Caco-2 (cell line): ENCODE measurements at places on chromosomes 16 and 17.

DNA sequence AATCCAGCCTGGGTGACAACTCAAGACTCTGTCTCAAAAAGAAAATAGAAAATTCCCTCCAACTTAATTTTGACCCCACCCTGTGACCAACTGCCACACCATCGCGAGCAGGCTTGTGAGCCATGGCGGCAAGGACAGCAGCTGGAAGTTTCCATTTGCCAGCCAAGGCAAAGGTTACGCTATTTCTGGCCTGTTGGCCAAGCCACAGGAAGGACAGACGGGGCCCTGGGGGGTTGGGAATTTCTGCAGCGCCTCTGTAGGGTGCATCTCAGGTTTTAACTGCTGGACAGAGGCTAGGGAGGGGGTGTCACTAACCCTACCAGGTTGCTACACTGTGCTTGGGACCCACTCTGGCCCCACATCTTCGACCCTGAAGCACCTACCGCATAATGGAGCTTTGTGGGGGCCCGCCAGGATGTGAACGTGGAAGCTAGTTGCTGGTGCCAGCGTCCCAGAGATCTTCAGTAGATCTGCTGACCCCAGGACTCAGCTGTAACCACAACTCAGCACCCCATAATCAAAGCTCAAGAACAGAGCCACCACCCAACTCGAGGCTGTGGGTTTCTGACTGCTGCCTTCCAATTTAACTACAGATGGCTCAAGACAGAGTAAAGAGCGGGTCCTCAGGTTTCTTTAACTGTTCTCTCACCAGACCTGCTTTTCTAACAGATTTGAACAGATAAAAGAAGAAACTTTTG lies 10.9 kb downstream of the KIFC3 start:
- DNase-seq = no peak

DNA sequence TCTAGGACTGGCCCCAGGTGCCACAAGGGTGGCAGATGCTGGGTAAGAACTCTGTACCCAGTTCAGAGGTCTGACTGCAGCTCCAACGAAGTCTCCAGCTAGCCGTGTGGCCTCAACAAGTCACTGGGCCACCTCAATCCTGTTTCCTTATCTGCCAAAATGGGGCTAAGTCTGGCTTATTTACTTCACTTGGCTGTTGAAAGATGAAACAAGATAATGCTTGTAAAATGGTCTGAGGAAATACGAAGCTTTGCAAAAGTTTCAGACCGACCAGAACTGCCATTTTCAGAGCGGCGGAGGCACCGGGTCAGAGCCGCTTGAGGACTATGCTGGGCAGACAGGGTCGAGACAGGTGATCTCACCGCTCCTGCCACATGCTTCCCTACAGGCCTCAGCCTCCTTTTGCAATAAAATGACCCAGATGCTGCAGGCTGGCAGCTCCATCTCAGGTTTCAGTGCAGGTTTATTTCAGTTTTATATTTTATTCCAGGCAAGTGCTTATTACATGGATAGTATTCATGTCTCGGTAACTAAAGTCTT lies 17.2 kb downstream of the MNT start:
- no peak for DNase-seq

- no peak for DNase-seq
Measured at GRCh38 chr17:32120141-32120540, 22.2 kb upstream of the RHOT1 start.

DNA sequence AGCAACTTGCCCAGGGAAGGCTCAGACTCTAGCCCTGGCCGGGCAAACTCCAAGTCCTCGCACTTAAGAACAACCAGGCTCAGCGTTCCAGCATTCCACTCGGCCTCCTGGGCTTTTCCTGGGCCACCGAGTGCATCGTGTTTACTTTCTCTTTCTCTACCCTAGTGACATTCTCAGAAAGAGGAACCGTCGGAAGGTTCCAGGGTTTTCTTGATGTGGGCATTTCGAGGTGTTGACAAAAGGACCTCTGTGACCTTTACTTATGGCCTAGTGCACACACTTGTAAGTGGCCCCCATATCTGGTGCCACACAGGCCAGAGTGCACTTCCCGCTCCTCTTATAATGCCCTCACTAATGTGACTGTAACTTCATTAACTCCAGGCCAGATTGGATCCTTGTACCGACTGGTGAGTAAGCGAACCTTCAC lies 3.1 kb upstream of the BANP start:
- DNase-seq = no peak

DNA sequence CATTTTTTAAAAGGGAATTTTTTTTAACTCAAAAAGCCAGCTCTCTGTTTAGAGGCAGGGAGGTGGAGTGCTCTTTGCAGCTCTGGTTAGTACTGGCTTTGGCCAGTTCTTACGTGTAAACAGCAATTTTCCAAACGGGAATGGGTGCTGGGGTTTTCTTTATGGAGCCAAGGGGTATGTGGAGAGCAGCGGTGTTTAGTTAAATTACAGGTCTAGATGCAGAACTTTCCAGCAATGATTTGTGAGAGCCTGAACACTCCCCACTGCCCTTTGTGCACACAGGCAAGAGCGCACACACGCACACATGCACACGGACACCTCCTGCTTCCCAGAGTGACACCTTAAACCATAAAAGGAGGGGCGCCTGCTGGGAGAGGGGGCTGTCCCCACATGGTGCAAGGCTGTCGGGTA lies 140.2 kb downstream of the MSI2 start:
- DNase-seq = no peak

GRCh38 chr17:6497496-6498221 lies 53.4 kb downstream of the PIMREG start:
- no peak for DNase-seq

DNA sequence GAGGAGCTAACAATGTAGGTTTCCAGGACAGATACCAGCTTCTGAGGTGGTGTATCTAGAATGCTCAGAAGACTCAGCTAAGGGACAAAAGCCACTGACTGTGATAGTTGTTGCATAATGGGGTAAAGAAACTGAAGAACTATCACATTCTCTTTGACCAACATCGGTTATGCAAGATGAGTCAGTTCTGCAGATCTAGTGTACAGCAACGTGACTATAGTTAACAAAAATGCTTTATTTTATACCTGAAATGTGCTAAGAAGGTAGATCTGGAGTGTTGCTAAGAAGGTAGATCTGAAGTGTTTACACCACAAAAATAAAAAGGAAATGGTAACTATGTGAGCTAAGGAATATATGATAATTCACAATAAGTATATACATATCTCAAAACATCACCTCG lies 2.5 kb downstream of the KRTAP9-6 start:
- no peak for DNase-seq

GRCh38 chr17:38867968-38868816 lies 1.7 kb upstream of the LASP1 start:
- DNase-seq = peak; percentile 69

GRCh38 chr17:82269138-82269881 lies 4.2 kb downstream of the CSNK1D start:
- no peak for DNase-seq

DNA sequence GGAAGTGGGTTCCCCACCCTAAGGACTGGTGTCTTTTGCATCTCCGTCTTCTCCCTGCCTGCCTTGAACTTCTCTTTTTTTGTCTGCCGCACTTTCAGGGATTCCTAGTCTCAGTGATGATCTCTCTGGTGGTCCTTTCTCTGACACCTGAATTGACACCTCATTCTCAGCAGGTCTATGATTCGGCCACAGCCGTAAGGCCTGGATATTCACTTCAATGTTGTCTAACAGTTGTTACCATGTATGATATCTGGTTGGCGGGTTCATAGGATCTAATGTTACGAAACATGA lies 25.1 kb upstream of the SLC47A1 start:
- no peak for DNase-seq

DNA sequence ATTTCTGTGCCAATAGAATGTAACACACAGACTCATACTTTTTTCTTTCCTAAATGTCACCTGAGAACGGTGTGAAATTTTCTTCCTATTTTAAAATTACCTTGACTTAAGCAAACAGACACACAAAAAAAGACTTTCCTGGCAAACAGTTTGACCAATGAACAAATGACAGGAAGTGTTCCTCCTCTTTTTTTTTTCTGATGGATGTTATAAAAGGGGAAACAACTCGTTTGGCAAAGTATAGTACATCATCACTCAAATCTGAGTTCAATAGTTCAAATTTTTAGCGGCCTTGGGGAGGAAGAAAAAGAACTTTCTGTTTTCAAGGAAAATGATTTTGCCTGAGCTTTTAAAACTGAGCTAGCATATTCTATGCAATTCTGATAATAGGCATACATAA lies 19.8 kb downstream of the HS3ST3A1 start:
- no peak for DNase-seq

- DNase-seq = no peak
Measured at GRCh38 chr16:14353340-14353739, 276.7 kb downstream of the PARN start.

GRCh38 chr16:67024384-67025209 lies 4.4 kb upstream of the CBFB start:
- DNase-seq = no peak

DNA sequence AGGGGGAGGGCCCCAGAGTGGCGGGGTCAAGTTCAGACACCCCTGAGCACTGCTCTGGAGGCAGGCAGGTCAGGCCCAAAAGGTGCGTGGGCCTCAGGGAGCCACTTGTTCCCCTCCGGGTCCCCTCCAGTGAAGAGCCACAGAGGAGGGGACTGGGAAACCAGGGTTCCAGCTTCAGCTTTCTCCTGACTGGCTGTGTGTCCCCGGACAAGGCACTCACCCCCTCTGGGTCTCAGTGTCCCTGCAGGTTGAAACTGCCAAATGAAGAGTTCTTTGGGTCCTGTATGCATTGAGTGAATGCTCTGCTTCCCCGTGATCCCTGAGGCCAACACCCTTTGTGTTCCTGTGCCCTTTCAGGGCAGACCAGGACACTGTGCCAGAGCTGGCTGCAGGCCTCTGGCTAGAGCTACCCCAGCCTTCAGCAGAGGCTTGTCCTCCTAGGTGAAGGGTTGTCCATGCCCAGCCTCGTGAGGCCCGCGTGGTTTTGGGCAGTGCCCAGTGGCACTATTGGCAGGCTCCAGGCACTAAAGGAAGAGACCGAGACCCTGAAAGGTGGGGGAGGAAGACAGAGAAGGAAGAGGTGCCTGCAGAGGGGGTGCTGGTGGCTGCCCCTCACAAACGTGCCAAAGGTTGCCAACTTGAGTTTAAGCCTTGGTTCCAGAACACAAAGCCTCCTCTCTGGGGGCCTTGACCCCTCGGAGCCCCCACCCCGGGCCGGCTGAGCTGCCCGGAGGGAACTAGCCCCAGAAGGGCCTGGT lies 13.3 kb upstream of the WNT3 start:
- no peak for DNase-seq

DNA sequence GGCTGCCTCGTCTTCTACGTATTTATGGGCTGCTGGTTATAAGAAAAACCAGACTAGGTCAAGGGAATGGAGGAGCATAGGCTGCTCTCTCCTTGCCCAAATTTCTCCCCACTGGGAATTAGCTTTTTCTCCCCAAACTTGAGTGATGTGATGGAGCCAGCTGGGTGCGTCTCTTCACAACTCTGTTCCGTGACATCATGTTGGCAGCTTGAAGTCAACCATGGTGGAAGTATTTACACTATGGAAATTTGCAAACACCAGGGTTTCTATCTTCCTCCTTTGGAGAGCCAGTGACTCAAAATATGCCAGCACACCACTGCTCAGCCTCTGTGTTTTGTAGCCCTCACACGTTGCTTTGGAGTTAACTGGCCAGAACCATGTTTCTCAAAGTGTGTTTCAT lies 78.1 kb downstream of the OR1D5 start:
- no peak for DNase-seq

DNA sequence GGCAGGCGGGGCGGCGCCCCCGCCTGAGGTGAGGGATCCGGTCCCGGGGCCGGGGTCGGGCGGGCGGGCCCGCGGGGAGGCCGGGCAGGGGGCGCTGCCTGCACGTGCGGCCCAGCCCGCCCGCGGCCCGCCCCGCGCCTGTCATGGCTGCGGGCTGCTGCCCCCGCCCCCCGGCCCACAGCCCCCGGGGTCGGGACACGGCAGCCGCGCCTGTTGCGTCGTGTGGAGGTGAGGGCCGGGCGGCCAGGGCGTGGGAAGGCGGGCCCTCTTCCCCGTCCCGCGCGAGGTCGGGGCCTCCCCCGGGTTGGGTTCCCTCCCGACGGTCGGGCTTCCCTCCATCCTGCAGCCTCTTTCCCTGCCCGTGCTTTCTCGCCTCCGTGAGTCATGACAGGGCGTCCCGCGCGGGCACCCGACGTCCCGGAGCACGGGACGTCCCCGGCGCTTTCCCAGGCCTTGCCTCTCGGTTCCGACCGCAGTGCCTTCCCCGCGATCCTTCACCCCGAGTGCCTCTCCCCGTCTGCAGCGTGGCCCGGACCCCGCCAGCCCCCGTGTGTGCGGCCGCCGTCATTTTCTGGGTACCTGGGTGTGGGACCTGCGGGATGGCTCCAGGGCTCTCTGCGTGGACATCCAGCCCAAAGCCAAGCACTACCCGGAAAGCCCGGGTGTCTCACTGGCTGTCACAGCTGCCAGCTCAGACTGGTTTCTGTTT lies 76.7 kb downstream of the CHD9 start:
- peak; percentile 60 for DNase-seq

- no peak for DNase-seq
Measured at GRCh38 chr17:48463526-48463925, 33.5 kb upstream of the SKAP1 start.

DNA sequence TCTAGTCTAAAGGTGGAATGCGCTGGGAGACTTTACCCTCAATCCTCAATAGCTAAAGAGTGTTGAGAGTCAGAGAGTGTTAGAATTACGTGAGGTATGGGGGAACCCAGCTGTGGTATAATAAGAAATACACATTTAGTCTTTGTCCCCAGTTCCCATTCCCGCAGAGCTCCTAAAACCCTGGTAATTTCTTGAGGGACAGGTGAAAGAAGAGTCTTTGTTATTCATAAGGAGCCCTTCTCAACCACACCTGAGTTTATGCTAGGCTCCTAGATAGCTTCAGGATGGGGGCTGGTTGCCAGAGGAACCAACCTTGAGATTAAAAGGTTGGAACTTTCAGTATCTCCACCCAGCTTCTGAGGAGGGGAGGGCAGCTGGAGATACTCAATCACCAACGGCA lies 5.8 kb downstream of the ZNF18 start:
- no peak for DNase-seq

DNA sequence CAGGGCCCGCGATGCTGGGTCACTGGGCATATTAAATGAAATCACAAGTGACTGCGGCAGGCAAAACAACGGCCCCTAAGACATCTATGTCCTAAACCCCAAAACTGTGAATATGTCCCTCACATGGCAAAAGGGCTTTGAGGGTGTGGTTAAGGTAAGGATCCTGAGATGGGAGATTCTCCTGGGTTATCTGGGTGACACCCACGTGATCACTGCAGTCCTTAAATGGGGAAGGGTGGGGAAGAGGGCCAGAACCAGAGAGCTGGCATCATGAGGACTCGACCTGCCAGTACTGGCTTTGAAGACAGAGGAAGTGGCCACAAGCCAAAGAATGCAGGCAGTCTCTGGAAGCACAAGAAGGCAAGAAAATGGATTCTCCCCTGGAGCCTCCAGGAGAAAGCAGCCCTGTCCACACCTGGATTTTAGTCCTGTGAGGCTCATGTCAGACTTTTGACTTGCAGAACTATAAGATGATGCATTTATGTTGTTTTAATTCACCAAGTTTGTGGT lies 12.5 kb downstream of the COTL1 start:
- no peak for DNase-seq

GRCh38 chr16:19242987-19243575 lies 42.5 kb upstream of the CLEC19A start:
- DNase-seq = no peak
